ENCODE measurements at places on chromosomes 3 and 15.

DNA sequence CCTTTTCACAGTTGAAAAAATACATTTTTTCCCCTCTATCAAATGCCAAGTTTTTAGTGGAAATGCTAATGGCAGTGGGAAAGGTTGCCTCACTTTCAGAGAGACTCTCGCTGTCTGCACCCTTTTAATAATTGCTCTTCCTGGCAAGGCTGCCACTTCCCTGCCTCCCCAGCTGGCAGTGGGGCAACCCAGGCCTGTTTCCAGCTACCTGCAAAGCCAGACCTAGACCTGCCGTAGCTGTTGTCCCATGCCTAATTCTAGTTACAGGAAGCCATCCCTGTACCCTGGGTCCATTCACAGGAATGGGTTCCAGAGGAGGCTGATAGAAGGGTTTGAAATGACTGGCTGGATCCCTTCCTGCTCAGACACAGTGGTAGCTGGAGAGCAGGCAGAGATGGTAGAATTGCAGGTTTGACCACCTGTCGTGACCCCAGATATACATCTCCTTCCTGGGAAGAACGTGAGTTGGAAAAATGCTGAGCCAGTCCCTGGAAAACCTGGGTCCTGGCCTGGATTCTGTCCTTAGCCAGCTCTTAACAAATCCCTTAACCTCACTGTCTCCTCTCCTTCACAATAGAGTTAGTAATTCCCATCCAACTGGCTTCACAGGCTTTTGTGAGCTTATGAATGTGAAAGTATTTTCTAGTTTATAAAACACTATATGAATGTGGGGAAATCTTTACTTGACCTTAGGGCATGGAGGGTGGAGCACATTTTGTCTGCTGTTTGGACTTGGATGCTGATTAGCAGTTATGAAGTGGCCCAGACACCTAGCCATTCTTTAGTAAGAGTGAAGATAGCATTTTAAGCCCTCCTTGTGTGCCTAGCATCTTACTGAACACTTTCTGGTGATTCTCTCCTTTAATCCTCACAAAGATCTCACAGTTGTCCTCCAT lies 12.9 kb upstream of the ALPK3 start:
- no peak for DNase-seq

DNA sequence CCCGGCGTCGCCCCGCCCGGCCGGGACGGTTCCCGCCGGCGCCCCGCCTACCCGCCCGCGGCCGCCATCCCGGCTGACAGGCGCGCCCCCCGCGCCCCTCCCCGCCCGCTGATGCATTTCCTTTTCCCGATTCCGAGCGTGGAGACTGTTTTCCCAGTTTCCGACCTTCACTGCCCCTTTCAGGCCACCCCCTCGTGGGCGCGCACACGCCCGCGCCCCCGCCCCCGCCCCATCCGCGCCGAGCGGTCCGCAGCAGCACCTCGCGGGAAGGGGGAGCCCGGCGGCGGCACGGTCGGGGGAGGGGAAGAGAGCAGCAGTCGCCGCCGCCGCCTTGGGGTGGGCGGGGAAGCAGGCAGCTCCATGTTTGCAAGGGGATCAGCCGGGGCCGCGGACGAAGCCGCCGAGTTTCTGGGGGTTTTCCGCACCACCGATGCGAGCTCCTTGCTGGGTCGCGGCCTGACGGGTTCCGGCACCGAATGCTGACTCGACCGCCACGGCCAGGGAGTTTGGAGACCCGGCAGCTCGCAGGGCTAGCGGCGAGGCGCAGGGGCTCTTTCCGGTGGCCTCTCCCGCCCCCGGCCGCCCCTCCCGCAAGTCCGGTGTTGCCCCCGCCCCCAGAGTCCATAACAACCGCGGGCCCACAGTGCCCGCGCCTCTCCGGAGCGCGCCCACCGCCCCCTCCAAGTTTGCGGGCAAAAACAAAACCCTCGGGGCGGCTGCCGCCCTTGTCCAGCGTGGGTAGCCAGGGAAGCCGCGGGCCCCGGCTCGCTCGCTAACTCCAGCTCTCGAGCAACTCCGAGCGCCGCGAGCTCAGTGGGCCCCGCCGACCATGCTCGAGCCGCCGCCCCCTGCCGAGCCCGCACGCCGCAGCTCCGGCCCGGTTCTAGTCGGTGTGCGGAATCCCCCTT lies 3.2 kb upstream of the SIN3A start:
- DNase-seq = peak; percentile 86

GRCh38 chr3:13879102-13879945 lies 547 bp downstream of the WNT7A start:
- DNase-seq = no peak

DNA sequence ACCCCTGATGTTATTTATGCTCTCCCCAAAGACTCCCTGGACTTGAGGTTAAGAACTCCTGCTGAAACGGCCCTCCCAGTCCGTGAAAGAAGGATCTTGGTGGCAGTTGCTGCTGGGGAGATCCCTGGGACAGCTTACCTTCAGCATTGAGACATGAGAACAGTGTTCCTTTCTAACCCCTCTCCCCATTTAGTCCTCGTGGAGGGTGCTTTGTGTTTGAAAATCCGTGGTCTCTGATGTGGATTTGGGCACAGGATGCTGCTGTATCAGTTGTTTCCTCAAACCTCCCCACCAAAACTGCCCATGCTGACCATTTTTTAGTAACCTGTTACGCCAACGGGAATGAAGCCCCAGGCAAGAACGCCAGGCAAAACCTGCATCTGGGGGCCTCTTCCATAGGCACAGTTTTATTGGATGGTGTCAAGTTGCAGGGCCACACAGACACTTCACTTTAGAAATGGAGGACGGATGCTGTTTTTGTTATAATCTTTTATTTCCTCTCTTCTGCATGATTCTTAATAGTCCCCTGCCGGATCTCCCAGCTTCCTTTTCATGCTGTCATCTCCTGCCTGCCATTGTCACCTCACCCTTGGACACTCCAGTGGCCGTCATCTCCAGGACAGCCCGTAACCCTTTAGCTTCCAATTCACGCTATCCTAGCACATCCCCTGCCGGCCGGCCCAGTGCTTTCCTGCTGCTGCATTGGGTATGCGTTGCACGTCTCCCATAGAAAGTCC lies 31.7 kb upstream of the CEMIP start:
- no peak for DNase-seq

GRCh38 chr3:10189557-10190354 lies 25.0 kb downstream of the IRAK2 start:
- peak; percentile 52 for DNase-seq

DNA sequence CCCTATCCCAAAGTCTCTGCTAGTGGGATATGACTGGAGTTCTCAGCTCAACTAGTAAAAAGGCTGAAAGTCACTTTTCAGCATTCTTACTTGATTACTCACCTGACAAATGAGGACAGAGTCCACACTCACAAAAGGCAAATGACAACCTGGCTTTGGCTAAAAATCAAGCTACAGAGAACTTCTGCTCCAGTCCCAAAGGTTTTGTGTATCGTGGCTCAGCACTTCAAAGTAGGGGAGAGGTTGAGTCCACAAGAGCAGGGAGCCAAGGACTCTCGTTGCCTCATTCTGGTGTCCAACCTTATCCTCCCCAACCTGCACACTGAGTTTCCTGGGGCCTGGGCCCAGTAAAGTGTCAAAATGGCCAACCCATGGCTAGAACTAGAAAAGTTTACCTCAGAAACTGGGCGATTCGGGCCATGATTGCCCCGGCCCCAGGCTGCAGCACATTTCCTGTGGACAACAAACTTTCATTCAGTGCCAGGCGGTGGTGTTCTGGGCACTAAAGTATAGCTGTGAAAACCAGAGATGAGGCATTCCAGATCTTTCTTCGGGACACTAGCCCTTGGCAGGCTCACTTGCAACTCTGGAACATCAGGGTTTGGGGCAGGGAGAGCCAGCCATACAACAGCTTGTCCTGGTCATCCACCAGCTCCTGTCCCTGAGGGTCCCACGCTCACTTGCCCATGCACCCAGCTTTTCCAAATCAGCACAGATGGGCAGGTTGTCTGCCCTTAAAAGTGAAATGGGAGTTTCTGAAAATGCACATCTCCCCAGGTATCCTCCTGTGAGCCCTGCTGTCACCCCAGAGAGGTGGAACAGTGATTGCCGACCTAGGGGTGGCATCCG lies 3.1 kb downstream of the ACAA1 start:
- no peak for DNase-seq

GRCh38 chr3:17232442-17232841 lies 347.7 kb downstream of the PLCL2 start:
- DNase-seq = no peak
